Breast epithelium (tissue), 4 donors: ENCODE measurements at places on chromosomes 1 and 21.

DNA sequence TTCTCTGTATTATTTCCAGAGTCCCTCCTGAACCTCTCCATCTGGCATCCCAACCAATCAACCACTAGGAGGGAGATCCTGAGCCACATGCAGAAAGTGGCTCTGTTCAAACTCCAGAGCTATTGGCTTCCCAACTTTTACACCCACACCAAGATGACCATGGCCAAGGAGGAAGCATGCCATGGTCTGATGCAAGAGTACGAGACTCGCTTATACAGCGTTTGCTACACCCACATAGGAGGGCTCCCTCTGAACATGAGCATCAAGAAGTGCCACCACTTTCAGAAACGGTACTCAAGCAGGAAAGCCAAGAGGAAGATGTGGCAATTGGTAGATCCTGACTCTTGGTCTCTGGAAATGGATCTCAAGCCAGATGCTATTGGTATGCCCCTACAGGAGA, 23.6 kb downstream of the RGSL1 start:
- DNase-seq = no peak

DNA sequence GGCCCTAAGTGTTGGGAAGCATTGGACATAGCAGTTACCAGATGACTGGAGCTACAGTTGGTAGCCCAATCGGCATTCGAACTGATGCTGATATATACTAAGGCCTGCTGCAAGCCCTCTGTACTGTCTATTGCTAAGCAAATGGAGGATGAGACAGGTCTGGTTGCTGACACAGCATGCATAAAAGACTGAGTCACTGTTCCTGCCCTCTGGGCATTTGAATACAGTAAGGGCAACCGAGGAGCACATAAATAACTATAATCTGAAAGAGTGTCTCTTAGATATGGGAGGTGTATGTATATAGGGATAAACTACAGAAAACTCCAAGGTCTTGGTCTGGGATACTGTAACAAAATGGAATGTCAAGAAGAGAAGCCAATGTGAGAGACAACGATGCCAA, 16.8 kb upstream of the MARK1 start:
- DNase-seq = no peak

- peak; percentile 91 for DNase-seq
Observed at GRCh38 chr1:202034683-202035462, 24.5 kb downstream of the ELF3 start.

GRCh38 chr1:186194107-186194756, 180.8 kb downstream of the TPR start:
- DNase-seq = no peak

GRCh38 chr1:152018537-152018936, 18.3 kb downstream of the S100A11 start:
- no peak for DNase-seq

GRCh38 chr1:14631421-14631820, 32.9 kb downstream of the KAZN start:
- DNase-seq = no peak

- no peak for DNase-seq
Observed at GRCh38 chr21:38664841-38665240, 140.9 kb upstream of the ETS2 start.

GRCh38 chr1:196660852-196661251, 9.0 kb downstream of the CFH start:
- DNase-seq = no peak

DNA sequence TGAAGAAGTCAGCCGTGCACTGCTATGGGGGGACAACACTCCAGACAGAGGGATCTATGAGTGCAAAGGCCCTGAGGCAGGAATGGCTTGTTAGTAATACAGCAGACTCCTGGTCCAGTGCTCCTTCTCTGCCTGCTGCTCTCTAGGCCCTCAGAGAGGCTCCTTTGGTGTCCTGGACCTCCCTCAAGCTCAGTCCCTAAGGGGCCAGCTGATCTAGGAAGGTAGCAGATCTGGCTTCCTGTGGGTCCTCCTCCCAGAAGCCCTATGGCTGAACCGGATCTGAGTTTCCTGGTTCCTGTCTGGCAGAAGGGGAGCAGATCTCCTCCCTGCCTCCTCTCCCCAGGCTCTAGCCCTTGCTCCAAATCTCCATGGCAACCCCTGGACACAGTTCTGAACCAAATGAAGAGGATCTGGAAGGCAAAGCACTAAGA, at the start of gene LDLRAD2:
Gene LDLRAD2, plus strand, starts transcription at position 391 of the 431 bp plus-strand sequence. CDS start 187 bp downstream, outside the sequence.
- no peak for DNase-seq

GRCh38 chr1:209822706-209823105, 5.1 kb upstream of the UTP25 start:
- no peak for DNase-seq

- DNase-seq = no peak
Observed at GRCh38 chr1:64851664-64852063, 106.8 kb downstream of the RAVER2 start.

DNA sequence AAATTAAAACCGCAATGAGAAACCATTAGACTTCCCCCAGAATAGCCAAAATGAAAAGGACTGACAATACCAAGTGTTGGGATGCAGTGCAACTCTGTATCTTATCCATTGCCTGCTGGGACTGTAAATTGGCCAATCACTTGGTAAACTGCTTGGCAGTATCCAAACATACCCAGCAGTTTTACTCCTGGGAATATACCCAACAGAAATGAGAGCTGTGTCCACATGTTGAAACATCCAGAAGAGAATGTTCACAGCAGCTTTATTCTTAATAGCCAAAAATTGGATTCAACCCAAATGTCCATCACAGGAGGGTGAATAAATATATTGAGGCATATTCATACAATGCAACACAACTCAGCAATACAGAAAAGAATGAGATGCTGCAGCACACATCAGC, 13.7 kb upstream of the FAM20B start:
- DNase-seq = no peak

- DNase-seq = no peak
Observed at GRCh38 chr1:206493279-206493678, 14.1 kb upstream of the RASSF5 start.

- DNase-seq = no peak
Observed at GRCh38 chr1:71222668-71223067, 141.8 kb upstream of the ZRANB2 start.

GRCh38 chr1:6523566-6523965, 30.7 kb downstream of the NOL9 start:
- DNase-seq = no peak

- no peak for DNase-seq
Observed at GRCh38 chr1:220221269-220221668, 51.0 kb downstream of the RAB3GAP2 start.

GRCh38 chr21:31310750-31311149, 33.3 kb downstream of the TIAM1 start:
- DNase-seq = no peak

- no peak for DNase-seq
Observed at GRCh38 chr1:228953207-228953606, 217.9 kb downstream of the RHOU start.
